ENCODE measurements at places on chromosomes 2 and 18.

- DNase-seq: no peak
Measured at GRCh38 chr2:201233192-201233811, 27.0 kb upstream of the CASP8 start.

- no peak for DNase-seq
Measured at GRCh38 chr2:117933884-117934354, 80.0 kb downstream of the CCDC93 start.

- DNase-seq: no peak
Measured at GRCh38 chr18:58254873-58255511, 211.0 kb downstream of the NEDD4L start.

GRCh38 chr2:196435189-196435588 lies 204.3 kb upstream of the CCDC150 start:
- DNase-seq: no peak

DNA sequence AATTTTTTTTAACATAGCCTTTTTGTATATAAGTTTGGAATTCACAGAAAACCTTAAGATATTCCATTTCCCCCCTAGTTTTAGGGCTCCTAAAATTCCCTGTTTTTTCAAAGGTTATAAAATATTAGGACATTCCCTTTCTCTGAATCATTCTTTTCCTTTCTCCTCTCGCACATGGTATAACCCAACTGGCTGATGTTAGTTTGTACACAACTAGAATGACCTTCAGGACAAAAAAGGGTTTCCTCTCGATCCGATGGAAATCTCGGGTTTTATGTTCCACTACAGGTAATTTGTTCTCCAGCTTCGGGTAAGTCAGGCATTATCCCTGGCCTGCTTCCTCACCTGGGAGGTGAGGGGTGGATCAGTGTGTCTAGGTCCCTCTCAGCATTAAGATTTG lies 215.1 kb downstream of the LDLRAD4 start:
- DNase-seq: no peak

- no peak for DNase-seq
Measured at GRCh38 chr18:58549814-58550339, 79.0 kb downstream of the ALPK2 start.

DNA sequence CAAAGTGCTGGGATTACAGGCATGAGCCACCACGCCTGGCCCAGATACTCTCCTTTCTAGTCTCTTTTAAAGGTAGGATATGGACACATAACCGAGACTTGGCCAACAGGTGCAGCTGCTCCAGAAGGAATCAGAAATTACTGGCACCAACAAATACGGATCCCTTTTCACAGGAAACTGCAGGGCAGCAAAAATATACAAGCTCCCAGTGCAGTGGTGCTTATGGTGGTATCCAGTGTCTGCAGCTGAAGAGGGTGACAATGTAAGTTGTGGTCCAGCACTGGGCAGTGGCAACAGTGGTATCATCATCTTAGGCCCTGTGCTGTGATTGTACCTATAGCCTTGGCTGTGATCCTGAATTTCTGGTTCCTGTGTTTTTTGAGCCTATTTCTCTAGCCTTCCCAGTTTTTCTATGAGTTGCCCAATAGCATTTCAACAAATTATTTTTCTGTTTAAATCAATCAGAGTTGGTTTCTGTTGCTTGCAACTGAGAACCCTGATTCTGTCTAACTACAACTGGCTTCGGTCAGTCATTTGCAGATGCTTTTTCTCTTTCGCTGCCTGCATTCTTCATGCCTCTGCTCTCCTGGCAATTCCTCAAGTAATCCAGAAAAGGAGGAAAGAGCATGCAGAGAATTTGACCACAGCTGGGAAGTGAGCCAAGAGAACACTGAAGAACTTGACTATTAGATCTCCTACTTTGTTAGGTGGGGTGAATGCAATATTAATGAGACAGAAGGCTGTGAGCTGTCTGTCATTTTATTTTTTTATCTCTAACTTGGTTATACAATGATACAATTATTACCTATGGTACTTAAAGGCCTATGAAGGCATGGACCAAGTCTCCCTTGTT lies 30.8 kb upstream of the EML4 start:
- DNase-seq: no peak

GRCh38 chr2:113054066-113054465 lies 1.4 kb upstream of the IL36B start:
- DNase-seq: no peak

DNA sequence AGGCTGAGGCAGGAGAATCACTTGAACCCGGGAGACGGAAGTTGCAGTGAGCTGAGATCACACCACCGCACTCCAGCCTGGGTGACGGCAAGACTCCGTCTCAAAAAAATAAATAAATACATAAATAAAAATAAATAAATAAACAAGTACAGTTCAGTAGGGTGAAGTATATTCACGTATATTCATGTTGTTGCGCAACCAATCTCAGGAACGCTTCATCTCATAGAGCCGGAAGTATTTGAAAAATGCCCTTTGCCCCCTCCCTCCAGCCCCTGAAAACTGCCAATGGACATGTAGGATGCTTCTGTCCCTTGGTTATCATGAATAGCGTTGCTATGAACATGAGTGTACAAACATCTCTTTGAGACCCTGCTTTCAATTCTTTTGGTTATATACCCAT lies 132.0 kb downstream of the DTNB start:
- no peak for DNase-seq
